NCI-H2081 (cell line): ENCODE measurements at places on chromosomes 12 and 14.

- no peak for DNase-seq
Observed at GRCh38 chr12:120965534-120966091, 12.7 kb upstream of the HNF1A start.

GRCh38 chr14:77541905-77542304 lies 43.3 kb upstream of the ISM2 start:
- no peak for DNase-seq

DNA sequence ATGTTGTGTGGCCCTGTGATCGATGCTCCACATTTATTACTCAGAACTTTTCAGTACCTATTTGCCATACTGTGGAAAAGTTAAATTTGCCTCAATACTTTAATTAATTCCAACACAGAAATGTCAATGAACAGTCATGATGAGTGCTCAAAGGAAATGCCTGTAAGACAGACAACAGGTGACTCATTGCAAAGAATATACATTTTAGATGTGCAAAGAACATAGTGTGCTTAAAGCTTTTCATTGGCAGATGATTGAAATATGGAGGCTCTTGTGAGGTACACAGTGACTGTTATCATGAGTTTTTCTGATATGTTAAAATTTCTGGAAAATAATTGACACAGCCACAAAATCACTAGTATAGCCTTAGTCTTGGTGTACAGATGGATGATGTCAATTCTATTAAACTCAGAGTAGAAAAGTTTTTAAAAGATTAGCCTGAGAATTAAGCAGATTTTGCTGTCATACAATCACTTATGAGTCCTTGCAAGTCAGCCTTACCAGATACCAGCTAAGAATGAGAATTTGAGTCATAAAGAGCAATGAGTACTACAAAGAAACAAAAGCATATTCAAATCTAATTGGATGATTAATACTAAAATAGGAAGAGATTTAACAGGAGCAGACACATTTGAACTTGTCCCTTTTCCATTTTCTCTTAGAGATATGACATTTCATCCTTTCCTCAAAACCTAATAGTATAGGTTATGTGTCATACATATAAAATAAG lies 544.1 kb downstream of the KCNH5 start:
- no peak for DNase-seq

DNA sequence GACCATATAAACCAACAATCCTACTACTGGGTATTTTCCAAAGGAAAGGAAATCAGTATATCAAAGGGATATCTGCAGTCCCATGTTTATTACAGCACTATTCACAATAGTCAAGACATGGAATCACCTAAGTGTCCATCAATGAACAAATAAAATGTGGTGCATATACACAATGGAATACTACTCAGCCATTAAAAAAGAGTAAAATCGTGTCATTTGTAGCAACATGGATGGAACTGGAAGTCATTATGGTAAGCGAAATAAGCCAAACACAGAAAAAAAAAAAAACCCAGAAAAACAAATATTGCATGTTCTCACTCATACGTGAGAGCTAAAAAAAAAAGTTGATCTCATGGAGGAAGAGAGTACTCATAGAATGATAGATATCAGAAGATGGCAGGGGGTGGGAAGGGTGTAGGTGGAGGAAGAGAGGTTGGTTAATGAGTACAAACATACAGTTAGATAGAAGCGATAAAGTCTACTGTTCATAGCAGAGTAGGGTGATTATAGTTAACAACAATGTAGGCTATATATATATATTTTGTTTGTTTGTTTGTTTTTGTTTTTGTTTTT lies 49.3 kb downstream of the BCAT1 start:
- DNase-seq, result no peak

DNA sequence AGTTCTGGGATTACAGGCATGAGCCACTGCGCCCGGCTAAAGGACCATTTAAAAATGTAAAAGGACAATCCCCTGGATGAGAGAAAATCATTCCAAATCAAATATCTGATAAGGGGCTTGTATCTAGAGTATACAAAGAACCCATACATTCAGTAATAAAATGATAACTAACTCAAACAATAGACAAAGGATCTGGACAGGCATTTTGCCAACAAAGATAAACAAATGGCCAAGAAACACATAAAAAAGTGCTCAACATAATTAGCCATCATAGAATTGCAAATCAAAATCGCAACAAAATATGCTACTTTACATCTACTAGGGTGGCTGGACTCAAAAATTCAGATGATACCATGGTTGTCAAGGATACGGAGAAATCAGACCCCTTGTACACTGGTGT lies 8.5 kb upstream of the BICD1 start:
- no peak for DNase-seq

- no peak for DNase-seq
Observed at GRCh38 chr12:127830065-127830460, 436.9 kb upstream of the TMEM132C start.

GRCh38 chr12:96220902-96221301 lies 26.7 kb downstream of the ELK3 start:
- no peak for DNase-seq

DNA sequence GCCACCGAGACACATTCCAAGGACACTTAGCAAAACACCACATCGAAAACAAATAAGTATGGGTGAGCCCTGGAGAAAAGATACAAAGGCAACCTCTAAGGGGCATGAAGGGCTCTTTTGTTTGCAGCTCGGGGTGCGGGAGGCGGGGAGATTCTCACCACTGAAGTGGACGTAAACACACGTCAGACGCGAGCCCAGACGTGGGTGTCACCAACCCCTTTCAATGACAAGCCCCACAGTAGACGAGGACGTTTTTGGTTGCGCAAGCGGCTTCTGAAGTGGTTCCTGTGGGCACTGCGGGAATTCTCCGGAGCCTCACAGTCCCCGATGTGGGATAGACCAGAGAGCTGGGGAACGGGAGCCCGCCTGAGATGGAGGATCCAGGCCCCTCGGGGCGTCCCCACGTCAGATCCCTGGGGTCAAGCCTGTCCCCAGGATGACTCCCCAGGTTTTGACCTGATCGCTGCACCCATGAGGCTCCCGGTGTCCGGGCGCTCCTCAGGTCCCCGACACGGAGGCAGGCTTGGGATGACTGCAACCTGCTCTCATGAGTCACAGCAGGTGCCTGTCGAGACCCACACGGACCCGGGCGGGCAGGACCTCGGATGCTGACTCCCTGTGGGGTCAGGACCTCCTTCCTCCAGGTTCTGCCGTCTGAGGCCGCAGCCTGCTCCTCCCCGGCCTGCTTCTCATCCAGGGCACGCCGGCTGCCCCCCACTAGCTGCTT lies 20.3 kb upstream of the ADGRD1 start:
- no peak for DNase-seq

DNA sequence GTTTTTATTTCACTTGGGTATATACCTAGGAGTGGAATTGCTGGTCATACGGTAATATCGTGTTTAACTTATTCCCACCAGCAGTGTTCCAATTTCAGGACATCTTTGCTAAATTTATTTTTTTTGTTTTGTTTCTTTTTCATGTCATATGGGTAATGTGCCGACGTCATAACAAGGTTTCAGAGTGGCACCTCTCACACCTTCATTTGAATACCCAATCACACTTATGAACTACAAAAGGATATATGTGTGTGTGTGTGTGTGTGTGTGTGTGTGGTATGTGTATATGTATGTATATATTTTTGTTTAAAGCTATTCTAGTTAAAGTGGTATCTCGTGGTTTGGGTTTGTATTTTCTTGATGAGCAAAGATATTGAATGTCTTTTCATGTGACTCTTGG lies 12.1 kb downstream of the TRAF3 start:
- DNase-seq, result no peak

DNA sequence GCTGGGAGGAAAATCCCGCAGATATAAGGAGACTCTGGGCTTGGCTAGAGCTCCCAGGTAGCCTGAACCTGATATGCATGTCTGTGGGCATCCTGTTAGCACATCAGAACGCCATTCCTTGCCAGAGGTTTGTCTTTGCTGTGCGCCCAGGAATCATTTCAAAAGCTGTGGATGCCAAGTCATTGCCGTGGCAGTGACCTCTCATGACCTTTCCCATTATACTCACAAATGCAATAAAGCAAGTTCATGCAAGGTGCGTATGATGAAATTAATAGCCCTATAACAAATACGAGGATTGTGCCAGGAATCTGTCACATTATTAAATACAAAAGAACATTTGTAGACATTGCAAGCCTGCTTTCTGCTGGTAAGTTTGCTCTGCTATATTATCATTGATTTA lies 229.1 kb upstream of the PELI2 start:
- peak; percentile 85 for DNase-seq

DNA sequence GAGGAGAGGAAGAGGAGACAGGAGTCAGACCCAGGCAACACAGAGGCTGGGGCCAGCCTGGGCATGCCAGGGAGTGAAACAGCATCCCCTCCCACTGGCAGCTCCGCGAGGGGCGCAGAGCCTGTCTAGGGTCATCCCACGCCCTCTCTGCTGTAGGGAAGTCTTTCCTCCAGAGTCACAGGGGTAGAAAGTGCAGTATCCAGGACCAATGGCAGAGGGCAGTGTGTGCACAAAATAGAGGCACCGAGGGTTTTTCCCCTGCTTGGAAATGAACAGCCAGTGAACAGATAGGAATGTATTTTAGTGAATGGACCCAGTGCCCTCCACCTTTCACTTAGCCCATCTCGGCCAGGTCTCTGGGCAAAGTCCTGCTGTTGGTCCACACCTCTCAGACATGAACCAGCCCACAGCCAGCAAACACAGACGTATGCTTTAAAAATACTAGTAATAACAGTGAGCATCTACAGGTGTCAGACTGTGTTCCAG lies 9.4 kb upstream of the KRT74 start:
- peak; percentile 62 for DNase-seq

- DNase-seq, result no peak
Observed at GRCh38 chr12:130334937-130335336, 2.8 kb upstream of the PIWIL1 start.

- DNase-seq, result no peak
Observed at GRCh38 chr14:44414646-44415045, 92.4 kb downstream of the FSCB start.

GRCh38 chr12:100574187-100575074 lies 947 bp downstream of the GAS2L3 start:
- peak; percentile 23 for DNase-seq

- DNase-seq, result no peak
Observed at GRCh38 chr14:59363531-59364226, 101.5 kb downstream of the GPR135 start.

GRCh38 chr12:98901189-98901588 lies 256.1 kb downstream of the APAF1 start:
- DNase-seq, result no peak

DNA sequence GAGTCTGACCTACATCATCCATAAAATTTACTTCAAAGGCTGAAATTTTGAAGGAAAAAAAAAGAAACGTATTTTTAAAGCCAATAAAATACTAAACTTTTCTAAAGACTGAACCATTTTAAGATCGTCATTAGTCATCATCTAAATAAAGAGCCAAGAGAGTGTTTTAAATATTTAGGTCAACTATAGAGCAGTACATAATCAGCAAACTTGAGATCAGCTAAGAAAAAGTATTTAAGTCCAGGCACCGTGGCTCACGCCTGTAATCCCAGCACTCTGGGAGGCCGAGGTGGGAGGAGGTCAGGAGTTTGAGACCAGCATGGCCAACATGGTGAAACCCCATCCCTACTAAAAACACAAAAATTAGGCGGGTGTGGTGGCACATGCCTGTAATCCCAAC lies 35.5 kb downstream of the HECTD1 start:
- DNase-seq, result no peak

DNA sequence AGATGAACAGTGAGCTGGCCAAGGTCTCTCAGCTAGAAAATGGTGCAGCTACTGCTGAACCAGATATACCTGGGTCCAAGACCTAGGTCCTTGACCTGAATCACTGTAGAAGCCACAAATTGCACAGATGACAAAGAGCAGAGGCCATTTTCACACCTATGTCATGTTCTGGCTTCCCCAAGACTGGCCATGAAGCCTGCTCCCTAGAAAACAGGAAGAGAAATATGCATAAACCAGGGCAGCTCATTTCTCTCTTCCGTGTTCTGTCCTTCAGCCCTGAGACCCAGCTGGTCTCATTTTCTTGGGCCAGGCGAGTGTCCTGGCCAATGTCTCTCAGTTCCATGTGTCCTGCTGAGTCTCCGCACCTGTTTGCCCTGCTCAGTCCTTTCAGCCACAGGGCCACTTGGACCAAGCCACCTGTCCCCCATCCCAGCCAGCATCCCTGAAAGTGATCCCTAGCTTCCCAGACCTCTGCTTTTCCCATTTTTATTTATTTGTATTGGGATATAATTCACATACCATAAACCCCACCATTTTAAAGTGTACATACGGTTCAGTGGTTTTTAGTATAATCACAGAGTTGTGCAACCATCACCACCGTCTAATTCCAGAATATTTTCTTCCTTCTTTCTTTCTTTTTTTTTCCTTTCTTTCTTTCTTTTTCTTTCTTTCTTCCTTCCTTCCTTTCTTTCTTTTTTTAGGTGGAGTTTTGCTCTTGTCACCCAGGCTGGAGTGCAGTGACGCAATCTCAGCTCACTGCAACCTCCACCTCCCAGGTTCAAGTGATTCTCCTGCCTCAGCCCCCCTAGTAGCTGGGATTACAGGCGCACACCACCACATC lies 27.0 kb downstream of the P2RX7 start:
- DNase-seq, result no peak

DNA sequence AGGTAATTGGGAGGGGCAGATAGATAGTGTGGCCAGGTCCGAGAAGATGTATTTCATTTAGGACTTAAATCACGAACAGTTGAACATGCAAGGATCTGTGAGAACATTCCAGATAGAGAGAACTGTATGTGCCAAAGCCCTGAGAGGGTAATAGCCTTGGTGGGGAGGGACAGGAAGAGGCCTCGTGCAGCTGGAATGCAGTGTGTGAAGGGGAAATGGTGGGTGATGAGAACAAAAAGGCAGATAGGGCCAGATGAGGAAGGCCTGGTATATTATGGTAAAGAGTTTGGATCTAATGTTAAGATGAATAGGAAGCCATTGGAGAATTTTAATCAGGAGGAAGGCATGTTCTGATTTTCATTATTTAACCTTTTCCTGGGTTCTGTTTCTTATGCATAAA lies 136.3 kb downstream of the TPH2 start:
- no peak for DNase-seq

DNA sequence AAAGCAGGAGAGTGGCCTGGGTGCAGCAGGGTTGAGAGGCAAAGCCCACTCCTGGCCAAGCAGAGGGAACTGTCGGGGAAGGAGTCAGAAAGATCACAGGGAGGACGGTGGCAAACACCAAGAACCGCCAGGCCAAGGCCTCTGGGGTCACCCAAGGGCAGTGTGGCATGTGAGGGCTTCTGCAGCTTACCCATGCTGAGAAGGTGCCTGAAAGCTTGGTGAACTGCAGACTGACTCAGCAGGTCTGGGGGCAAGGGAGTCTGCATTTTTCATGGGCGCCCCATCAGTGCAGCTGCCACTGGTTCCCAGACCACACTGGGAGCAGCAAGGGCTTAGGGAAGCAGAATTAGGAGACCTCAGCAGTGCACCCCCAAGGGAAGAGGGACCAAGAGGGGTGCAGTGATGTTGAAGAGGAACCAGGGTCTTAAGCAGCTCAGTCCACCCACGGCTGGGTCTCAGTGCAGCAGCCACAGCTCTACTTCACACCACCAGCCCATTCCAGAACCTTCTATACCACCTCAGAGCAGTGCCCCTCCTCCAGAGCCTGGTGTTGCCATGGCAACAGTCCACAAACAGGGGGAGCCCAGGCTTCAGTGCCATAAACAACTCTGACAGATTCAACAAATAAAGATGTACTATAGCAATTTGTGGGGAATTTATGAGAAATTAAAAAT lies 59.4 kb downstream of the ITPK1 start:
- DNase-seq, result no peak

- DNase-seq, result no peak
Observed at GRCh38 chr14:101939646-101940170, 24.7 kb upstream of the DYNC1H1 start.
